ENCODE measurements at places on chromosomes 1 and 21.

DNA sequence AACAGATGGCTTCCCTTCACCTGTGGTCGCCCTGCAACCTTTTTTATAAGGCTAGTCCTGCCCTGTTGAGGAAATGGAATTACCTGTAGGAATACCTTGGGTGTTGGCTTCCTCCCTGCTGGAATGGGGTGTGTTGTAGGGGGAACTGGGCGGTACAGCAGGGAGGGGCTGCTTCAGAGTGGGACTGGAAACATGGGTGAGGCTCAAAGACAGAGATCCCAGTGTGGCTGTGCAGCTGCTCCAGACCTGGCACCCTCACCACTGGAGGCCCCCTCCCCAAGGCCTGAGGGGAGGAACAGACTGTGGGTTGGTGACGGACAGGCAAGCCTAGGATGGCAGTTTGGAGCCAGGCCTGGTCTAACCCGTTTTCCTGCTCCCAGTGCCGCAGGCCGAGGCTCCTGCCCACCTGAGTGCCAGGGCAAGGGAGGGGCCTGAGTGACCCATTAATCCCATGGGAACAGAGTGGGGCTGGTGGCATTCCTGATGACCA, 4.5 kb downstream of the EFNA3 start:
- no peak for DNase-seq

DNA sequence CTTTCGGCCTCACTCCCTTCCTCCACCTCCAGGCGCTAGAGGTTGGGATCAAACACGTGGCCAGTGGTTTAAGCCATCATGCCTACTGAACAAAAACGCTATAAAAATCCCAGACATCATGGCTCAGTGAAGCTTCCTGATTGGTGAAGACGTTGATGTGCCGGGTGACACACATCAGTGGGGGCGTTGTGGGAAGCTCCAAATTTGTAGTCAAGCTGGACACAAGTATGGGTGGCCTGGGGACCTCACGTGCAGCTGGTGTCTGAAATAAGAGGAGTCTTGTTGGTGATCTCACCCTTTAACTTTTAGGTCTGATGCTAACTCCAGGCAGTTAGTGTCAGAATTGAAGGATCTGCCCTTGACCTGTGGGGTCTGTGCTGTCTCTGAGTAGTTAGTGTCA, 6.7 kb downstream of the CFAP298 start:
- no peak for DNase-seq

- DNase-seq = peak; percentile 31
These were observed 26.9 kb upstream of the SH3D21 start for GRCh38 chr1:36279110-36279788.

GRCh38 chr1:21337928-21338572, 47.8 kb upstream of the ECE1 start:
- DNase-seq = peak; percentile 94

Data from muscle of leg (tissue), 16 donors.